ENCODE measurements at places on chromosomes 16 and 17.

- DNase-seq = no peak
- H3K27me3 ChIP-seq = no peaks in the 10 kb centered on the region
- no peak overlapping the region for H3K4me3 ChIP-seq
- H3K27ac ChIP-seq = no peak overlapping the region
Measured at GRCh38 chr17:27550291-27550930, 80.6 kb upstream of the LGALS9 start.

GRCh38 chr16:28062261-28062846 lies 1.2 kb downstream of the GSG1L start:
- peaks cover 83% of the 10 kb centered on the region for H3K27me3 ChIP-seq
- DNase-seq = no peak
- peak overlapping the region; percentile 45 for H3K4me3 ChIP-seq
- no peaks in the 10 kb centered on the region for H3K4me1 ChIP-seq

GRCh38 chr17:57550016-57550415 lies 195.1 kb downstream of the CCDC182 start:
- H3K4me1 ChIP-seq = peaks cover 19% of the 10 kb centered on the region
- no peaks in the 10 kb centered on the region for H3K27me3 ChIP-seq
- no peak overlapping the region for H3K27ac ChIP-seq
- H3K36me3 ChIP-seq = peaks cover 9% of the 10 kb centered on the region

DNA sequence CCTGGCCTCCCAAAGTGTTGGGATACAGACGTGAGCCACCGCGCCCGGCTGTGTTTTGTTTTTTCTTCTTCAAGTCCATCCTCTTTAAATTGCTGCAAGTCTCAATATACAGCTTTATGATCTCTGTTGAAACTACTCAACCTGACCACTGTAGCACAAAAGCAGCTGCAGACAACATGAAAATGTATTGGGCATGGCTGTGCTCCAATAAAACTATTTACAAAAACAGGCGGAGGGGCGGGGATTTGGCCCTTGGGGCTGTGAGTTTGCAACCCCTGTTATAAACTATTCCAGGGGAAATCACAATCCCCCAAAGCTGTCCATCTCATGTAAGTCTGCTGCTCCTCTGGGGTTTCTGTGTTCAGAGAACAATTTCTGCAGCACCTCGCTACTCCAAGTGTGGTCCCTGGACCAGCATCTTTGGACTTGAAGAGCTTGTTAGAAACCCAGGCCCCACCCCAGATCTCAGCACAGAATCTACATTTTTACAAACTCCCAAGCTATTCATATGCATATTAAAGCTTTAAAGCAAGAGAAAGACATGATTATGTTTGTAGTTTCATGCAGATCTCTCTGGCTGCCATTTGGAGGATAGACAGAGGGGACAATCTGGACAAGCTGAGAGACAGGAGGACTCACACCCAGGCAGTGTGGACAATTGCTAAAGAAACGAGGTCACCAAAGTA lies 33.6 kb downstream of the TEKT5 start:
- H3K4me1 ChIP-seq = no peaks in the 10 kb centered on the region
- peaks cover 54% of the 10 kb centered on the region for H3K27me3 ChIP-seq
- H3K27ac ChIP-seq = no peak overlapping the region
- no peak overlapping the region for H3K4me3 ChIP-seq

DNA sequence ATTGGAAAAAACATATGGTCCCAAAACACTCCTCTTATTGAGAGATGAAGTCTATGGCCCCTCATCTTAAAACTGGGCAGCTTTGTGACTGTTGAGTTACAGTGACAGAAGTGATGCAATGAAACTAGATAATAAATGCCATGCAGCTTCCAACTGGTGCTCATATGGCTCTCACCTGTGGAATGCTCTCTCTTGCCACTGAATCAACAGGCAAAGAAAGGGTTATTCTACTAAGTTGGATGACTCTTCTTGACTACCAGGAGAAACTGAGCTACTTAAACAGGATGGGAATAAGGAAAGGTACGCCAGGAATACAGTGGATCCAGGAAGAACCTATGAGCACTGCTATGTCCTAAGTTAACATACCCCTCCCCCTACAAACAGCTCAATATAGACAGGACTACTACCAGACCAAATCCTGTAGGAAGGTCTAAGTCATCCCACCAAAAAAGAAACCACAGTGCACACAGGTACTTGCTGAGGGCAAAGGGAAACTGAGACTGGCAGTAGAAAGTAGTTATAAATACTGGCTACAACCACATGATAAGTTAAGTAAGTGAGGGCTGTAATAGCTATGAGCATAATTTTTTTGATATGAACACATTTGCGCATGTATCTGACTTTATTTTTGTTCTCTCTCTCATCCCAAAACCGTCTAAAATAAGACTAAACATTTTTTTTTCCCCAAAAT lies 398.5 kb downstream of the ZFHX3 start:
- no peak for DNase-seq
- H3K36me3 ChIP-seq = no peaks in the 10 kb centered on the region
- no peaks in the 10 kb centered on the region for H3K27me3 ChIP-seq
- no peaks in the 10 kb centered on the region for H3K4me1 ChIP-seq

DNA sequence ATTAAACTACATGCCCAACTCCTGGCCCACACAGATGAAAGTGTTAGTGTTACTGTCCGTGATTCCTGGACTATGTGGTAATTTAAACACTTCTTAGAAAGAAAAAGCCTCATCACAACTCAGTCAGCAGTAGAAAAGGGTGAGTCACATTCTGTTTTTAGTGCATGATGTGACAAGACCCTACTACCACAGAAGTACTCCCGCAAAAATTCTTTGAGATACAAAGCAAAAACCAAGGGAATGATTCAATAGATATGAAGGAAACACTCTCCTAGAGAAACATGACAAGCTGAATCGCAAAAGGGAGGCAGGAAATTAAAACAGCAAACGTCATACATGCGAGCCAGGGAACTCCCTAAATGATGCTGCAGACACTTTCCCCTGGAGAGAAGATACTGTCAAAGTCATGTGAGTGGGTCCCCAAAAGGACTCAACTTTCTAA lies 14.4 kb downstream of the SNN start:
- H3K27ac ChIP-seq = peak overlapping the region; percentile 82
- peaks cover 17% of the 10 kb centered on the region for H3K4me1 ChIP-seq
- peaks cover 94% of the 10 kb centered on the region for H3K36me3 ChIP-seq
- no peaks in the 10 kb centered on the region for H3K27me3 ChIP-seq
- H3K4me3 ChIP-seq = no peak overlapping the region

Measured in effector memory CD8-positive, alpha-beta T cell (primary cell).